ENCODE measurements at places on chromosomes 3 and 15.

DNA sequence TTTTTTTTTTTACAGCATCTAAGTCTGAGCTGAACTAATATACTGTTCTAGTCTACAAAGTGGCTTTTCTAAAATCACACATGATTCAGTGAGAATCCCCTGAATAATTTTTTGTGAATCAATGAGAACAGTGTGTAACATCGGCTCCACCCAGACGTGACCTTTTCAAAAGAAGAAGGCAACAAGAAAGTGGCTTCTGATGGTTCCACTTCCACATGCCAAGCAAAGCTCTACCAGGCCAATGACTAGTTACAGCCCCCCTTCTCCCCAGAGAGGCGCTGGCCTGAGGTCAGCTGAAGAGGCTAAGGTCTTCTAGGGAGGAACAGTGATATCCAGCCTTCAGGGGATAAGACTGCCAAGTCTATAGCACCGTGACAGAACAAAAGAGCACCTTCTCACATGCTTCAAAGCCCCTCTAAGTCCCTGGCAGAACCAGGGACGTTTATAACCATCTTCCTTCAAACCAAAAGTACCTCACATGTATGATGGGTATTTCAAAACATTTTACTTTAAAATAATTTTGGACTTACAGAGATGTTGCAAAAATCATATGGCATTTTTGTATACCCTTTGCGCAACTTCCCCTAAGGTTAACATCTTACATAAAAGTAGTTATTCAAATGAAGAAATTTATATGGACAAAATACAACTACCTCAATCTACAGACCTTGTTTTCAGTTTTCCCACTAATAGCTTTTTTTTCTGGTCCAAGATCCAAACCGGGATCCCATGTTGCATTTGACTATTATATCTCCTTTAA is 177.9 kb downstream of the OSBPL10 start:
- DNase-seq = no peak

GRCh38 chr3:72960812-72961518 is 35.6 kb upstream of the PPP4R2 start:
- peak; percentile 60 for DNase-seq

DNA sequence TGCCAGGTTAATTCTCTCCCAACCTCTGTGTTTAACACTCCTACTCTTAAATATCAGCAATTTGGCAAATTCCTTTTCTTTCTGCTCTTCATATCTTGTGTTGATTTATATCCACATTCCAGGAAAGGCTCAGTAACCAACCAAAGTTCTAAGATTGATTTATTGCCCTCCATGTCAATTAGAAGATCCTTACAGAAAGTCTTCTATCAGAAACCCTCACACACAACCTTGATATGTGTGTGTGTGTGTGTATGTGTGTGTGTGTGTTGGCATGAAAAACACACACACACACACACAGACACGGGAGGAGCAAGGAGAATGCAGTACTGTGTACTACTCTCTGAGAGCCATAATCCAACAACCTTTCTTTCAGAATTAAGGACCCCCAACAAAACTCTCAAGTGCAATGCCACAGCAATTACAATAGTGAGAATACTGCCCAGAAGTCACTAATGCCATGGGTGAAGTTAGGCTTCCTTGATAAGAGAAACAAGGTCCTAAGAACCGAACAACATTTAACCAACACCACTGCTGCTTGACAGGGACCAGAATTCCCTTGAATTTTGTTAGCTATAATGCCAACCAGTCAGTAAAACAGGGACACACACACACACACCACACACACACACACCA is 1.1 kb downstream of the LSAMP start:
- DNase-seq = no peak

- DNase-seq = no peak
Observed at GRCh38 chr3:197549261-197549885, 6.4 kb downstream of the BDH1 start.

DNA sequence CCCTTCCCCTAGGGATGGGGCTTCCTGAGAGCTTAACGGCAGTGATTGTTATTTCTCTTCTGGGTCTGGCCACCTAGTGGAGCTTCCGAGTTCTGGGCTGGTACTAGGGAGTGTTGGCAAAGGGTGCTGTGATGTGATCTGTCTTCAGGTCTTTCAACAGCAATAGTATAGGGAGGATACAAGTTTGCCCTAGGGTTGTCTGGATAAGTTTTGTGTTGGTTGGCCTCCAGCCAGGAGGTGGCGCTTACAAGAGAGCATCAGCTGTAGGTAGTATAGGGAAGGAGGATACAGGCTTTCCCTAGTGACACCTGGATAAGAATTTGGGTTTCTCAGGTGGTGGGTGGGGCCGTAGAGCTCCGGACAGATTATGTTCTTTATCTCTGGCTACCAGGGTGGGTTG is 19.2 kb upstream of the CPOX start:
- peak; percentile 53 for DNase-seq

- DNase-seq = no peak
Observed at GRCh38 chr3:193767353-193768069, 174.5 kb downstream of the OPA1 start.

GRCh38 chr3:23565041-23565775 is 240.5 kb upstream of the UBE2E1 start:
- DNase-seq = no peak

GRCh38 chr15:62809115-62809967 is 233.2 kb upstream of the TPM1 start:
- DNase-seq = peak; percentile 79

- DNase-seq = no peak
Observed at GRCh38 chr3:25485673-25486072, 57.6 kb downstream of the RARB start.

DNA sequence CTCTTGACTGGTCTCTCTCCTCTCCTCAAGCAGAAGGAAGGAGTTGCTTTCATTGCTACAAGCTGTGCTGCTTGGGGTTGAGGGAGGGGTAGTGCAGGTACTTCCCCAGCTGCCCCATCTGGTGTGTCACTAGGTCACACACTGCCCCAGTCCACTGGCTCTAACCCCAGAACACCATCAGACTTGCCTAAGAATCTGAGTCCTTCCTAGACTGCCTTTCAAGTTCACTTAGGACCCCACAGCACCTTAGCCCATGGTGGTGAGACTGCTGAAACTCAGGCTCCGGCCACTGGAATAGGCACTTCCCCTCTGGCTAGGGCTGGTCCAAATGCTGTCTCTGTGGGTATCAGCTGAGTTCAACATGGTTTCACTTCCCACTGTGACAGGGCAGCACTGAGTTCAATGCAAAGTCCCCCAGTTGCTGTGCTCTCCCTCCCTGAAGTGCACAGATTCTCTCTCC is 279.7 kb upstream of the GOLGA6L4 start:
- DNase-seq = no peak

DNA sequence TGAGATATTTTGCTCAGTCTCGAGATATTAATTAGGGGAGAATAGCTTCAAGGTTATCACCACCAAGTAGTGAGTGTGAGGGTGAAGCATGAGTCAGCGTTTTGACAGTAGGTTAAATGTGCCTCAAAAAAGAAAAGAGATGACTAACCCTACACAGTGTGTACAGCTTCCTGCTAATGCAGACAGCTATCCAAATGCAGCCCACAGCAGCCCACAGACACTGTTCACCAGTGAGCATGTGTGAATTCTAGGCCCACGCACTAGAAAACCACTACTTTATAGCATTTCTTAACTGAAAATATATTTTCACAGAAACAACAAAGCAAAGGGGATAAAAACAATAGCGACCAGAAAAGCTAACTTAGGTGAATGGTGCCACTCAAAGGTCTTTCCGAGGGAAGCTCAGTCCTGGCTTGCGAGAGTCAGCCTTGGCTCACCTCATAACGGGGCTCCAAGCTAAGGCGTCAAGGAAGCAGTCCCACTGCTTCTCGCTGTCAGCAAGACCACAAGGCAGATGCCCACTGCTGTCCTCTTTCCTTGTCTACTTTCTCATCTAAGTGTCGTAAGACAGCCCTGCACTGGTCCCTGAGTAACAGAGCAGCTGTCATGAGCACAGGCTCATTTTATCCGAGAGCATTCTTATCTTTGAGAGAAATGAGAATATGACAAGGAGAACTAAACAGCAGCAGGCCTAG is 47.6 kb downstream of the TXNRD3 start:
- DNase-seq = no peak
